ENCODE measurements at places on chromosomes 3 and 15. TPM values are rescaled to one million over a fixed set of nuclear protein-coding genes. Genes with fewer than 3 reads are reported as not detected.

SCN5A gene
- 1.4 TPM for polyA plus RNA-seq

GRCh38 chr3:84925571-84925970 lies 33.2 kb upstream of the CADM2 start:
- DNase-seq: no peak

GRCh38 chr15:45351227-45351626 lies 27.1 kb downstream of the GATM start:
- DNase-seq: no peak

RPL15 gene
- polyA plus RNA-seq: 3,910 TPM

GRCh38 chr3:3714572-3714971 lies 84.7 kb upstream of the LRRN1 start:
- no peak for DNase-seq
